Activated naive CD4-positive, alpha-beta T cell treated with anti-CD3 and anti-CD28 coated beads, Interleukin-2, amount 10 ng/mL, durations not matched to agents 7 days and 5 days (primary cell): ENCODE measurements at places on chromosomes 3 and 15.

- no peak for DNase-seq
Observed at GRCh38 chr15:44136991-44137477, 58.0 kb downstream of the FRMD5 start.

DNA sequence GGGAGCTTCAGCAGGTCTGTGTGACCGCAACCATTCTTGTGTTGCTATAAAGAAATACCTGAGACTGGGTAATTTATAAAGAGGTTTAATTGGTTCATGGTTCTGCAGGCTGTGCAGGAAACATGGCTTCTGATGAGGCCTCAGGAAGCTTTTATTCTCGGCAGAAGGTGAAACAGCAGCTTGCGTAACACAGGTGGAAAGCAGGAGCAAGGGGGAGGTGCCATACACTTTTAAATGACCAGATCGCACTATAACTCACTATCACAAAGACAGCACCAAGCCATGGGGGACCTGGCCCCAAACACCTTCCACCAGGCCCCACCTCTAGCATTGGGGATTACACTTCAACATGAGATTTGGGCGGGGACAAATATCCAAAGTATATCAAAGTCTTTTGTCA lies 8.3 kb upstream of the CIB2 start:
- no peak for DNase-seq

DNA sequence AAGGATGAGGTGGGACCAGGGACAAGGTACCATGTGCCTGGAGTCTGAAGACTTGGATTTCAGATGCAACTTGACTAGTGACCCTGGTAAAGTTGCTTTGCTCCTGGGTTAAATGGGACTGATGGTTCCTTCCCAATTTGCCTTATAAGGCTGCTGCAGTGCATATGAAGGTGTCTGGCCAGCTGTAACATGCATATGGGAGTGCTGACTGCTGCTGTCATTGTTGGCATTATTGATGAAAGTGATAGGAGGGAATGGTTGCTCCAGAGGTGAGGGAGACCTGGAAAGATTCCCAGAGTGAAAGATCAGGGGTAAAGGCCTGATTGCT lies 20.5 kb downstream of the CYP8B1 start:
- DNase-seq: no peak

DNA sequence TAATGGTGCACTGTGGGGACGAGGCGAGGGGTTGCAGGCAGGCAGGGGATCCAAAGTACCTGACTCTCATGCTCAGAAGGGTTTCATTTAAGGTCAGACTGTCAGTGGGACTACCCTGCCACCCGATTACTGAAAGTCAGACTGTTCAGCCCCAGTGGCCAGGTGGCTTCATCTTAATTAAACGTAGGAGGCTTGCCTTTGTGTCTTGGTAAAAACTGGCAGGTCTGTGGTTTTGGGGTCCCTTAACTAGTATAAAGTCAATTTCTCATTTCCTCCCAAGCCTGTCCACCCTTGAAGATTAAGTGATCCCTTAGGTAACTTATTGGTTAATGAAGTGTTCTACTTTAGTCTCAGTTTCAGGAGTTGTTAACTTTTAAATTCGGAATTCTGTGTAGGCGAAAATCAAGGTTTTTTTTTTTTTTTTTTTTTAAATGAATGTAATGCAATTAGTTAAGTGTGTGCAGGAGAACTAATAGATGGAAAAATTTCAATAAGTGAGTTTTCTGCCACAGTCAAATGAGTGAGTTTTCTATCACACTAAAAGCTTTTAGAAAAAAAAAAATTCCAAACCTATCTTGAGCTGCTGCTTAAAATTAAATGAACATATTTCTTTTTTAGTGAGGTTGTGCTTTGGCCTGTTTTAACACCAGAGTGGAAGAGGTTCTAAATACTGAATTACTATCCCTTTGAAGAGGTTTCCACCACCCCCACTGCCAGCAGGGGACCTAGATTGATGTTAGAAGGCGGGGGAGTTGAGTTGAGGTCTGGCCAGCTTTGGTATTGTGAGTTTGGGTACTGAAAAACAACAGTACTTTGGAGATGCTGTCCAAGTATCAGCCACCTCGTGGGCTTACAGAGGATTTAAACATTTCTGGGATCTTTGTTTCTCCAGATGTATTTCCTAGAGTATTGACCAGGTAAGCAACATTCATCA lies 15.2 kb downstream of the ITPR1 start:
- DNase-seq: no peak

DNA sequence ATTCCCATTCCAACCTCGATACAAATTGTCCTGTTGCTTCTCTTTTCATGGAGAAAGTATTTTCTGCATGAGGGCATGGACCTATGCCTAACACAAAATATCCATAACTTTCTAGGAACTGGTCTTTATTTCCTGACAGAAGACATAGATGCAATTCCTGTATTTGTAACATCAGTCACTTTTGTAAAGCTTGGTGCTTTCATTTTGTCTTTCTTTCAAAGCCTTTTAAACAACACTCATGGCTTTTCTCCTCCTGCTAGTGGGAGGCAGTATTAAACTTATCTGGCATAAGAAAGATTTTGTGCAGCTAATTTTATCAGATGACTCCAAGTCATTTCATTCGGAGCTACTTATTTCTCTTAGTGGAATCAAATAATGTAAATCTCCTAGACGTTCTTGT lies 616.0 kb downstream of the RBMS3 start:
- no peak for DNase-seq
